ENCODE measurements at places on chromosomes 16 and 17.

GRCh38 chr17:40059729-40060475 is 2.9 kb upstream of the THRA start:
- DNase-seq: no peak

DNA sequence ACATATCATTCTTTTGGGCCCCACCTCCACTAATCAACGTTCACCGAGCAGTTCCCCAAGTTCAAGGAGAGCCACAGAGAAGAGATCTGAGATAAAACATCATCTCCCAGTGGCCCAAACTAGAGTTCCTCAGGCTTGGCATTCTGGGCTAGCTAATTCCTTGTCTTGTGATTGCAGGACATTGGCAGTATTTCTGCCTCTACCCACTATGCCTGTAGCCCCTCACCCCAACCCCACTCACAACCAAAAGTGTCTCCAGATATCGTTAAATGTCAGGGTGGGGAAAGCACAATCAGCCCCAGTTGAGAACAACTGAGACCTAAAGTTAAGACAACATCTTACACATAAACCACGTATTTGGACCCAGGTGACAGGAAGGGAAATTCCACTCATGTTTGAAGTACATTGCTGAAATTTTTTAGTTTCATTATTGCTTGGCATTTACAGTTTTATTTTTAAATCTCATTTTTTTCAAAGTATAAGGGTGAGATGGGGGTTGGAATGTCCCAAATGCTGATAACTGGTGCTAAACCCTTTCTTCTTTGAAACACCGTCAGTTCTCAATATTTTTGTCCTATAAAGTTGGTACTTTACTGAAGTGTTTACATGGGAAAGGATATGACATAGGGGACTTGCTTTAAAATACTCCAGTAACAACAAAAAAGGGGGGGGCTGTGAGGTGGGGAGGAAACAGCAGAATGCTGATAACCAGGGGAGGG is 13.6 kb downstream of the ZC3H7A start:
- DNase-seq: no peak

DNA sequence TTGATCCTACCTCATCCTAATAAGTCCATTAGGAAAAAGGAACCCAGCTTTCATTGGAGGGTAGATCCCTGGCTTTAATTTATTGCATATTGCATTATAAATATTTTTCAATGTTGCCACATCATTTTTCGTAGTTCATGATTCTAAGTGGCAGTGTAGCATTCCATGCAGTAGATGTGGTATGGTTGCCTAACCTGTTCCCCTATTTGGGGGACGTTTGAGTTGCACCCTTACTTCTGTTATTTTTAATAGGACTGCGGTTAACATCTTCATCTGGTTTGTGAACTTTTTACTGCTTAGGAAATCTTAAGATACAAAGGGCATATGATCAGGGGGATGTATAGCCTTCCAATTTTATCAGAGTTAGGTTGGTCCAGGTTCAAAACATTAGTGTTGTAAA is 5.4 kb downstream of the SCPEP1 start:
- DNase-seq: no peak

- no peak for DNase-seq
Measured at GRCh38 chr17:65438708-65439294, 122.6 kb downstream of the AXIN2 start.

DNA sequence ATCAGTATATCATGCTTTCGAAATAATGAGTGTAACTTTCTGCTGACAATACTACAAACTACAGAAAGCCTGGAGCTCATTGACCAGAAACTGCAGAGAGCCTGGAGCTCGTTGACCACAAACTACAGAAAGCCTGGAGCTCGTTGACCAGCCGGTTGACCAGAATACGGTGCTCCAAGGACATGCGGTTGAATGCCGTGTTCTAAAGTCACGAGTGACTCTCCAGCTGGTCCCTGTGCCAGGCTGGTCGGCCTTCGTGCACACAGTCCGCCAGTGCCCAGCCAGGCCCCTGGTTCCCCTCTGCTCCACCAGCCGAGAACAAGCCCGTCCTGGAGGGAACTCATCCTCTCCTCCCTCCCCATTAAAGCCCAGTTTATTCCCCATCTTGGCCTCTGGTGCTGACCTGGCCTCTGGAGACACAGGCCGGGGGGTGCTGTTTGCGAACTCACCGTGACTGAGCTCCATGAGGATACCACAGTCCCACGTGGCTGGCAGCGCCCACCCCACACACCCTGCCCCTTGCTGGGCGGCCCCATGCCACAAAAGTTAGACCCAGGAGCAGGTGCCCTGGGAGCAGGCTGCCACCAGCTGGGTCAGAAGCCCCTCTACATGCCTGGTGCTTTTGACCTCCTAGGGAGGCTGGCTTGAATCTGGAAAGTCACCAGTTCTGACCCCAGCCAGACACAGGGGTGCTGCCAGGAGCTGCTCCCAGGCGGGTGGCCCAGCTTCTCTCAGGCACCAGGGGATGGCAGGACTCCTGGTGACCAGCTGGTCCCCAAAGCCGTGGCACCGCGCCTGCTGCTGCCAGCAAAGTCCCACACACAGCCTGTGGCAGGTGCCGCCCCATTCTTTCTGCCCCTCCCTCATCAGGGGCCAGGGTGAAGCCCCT is 15.5 kb upstream of the CDH15 start:
- DNase-seq: no peak

- DNase-seq: no peak
Measured at GRCh38 chr16:14003074-14003570, 68.0 kb upstream of the MRTFB start.

DNA sequence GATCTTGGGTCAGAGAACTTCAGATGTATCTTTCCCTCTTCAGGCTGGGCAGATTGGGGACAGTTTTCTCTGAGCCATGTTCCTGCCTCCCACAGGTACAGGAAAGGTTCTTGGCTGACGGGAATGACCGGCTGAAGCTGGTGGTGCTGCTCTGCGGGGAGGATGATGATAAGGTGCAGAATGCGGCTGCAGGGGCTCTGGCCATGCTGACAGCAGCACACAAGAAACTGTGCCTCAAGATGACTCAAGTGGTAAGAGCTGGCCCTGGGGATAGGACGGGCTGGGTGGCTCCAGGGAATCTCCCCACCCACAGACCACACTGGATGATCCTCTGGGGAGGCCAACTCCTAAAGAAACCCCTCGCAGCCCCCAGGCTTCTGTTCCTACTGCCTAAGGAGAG is 10.9 kb downstream of the SLC35G3 start:
- no peak for DNase-seq

DNA sequence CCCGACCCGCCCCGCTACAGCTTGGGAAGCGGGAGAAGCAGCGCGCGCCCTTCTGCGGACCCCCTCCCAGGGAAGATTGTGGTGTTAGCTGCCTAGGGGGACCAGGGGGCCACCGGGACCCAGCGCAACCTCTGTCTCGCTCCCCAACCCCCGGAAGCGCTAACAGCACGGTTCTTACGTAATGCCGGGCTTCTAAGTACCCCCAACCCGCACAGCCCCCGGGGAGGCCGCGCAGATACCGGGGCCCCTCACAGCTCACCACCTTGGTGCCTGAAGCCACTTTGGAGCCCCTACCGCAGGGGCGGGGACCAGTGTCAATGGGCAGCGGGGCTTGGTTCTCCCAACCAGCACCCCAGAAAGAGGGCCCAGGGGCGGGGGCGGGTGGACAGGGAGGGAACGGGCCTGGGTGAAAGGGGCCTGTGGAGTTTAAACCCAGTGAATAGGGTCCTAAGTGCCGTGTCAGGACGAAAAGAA is 348 bp downstream of the MPP2 start:
- no peak for DNase-seq

- DNase-seq: no peak
Measured at GRCh38 chr16:77541165-77541564, 106.3 kb upstream of the ADAMTS18 start.

DNA sequence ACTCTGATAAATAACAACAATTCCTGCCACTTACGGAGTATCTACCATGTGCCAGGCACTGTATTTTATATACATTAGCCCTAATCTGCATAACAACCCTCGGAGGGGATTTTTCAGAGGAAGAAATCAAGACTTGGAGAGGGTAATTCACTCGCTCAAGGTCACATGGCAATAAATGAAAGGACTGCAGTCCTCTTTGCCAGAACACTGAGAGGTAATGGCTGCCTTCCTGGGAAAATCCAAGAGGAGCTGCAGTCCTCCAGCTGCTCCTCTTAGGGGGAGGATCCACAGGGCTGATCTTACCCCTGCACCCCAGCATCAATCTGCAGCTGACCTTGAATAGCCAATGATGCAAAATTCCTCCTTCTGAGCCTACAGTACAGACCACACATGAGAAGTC is 114.1 kb upstream of the RPL38 start:
- no peak for DNase-seq

DNA sequence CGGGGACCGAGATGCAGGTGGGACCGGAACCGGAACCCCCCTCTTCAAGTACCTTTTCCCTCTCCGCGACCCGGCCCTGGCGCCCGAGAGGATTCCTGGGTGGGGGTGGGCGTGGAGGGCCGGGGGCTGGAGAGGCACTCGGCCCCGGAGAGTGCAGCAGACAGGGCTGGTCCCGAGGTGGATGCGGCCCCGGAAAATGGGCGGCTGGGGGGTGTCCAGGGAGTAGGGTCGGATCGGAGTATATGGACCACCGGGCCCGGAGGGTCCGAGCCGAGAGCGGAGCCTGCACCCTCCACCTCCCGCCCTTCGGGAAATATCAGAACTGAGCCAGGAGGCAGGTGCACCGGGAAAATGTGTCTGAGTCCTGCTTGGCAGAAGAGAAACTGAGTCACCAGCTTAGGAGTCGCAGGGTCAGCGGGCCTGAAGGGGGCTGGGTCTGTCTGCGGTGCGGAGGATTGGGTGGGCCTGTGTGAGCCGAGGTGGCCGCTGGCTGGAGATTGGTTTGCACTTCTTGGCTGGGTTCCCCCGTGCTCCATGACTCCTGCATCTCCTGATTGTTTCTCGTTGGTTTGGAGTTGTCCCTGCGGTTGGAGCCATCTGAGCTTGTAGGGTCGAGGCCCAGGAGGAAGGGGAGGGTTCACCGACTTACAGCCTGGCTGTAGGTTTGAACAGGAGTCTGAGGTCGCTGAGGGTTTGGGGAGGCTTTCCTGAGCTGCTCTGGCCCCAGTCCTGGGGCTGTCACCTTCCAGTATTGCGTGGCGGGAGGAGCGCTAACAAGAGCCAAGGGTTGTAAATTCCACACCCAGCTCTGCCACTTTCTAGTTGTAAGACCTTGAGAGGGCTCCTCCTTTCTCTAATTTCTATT is 518 bp downstream of the SH2B1 start:
- no peak for DNase-seq

- DNase-seq: no peak
Measured at GRCh38 chr17:78717431-78717980, 64.6 kb downstream of the CYTH1 start.

GRCh38 chr17:6523330-6523729 is 33.0 kb downstream of the PITPNM3 start:
- no peak for DNase-seq

GRCh38 chr17:29107084-29107483 is 64.1 kb downstream of the PIPOX start:
- no peak for DNase-seq

- DNase-seq: no peak
Measured at GRCh38 chr16:46843898-46844642, 13.1 kb upstream of the C16orf87 start.

- no peak for DNase-seq
Measured at GRCh38 chr17:17305281-17305801, 2.2 kb downstream of the NT5M start.

DNA sequence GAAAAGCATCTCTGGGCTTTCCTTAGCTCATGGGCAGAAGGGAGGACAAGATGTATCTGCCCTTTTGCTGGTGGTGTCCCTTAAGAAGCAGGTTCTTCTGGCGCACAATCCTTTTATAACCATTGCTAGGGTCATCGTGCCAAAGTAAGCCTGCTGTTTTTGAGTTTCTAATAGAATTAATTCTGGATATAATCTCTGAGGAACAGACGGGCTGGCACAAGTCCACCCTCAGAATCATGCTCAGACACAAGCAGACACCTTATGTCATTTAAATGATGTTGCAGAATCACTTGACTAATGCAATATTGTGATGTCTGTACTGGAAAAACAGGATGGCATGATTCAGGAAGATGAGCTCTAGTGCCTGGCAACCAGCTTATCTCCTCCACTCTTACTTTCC is 18.8 kb upstream of the MMD start:
- no peak for DNase-seq

- no peak for DNase-seq
Measured at GRCh38 chr17:522919-523318, 170.3 kb upstream of the RPH3AL start.

- no peak for DNase-seq
Measured at GRCh38 chr16:72976438-72977064, 71.4 kb downstream of the ZFHX3 start.
